ENCODE measurements at places on chromosomes 6 and 20. TPM values are rescaled to one million over a fixed set of nuclear protein-coding genes. Genes with fewer than 3 reads are reported as not detected.

Gene ANGPT4
- total RNA-seq = not detected

Gene FRMD1
- total RNA-seq = not detected

Gene TXLNB
- total RNA-seq = not detected

Gene PKIB
- total RNA-seq = 9.2 TPM

All from tracheal epithelial cell (primary cell).